ENCODE measurements at places on chromosomes 6 and 20.

DNA sequence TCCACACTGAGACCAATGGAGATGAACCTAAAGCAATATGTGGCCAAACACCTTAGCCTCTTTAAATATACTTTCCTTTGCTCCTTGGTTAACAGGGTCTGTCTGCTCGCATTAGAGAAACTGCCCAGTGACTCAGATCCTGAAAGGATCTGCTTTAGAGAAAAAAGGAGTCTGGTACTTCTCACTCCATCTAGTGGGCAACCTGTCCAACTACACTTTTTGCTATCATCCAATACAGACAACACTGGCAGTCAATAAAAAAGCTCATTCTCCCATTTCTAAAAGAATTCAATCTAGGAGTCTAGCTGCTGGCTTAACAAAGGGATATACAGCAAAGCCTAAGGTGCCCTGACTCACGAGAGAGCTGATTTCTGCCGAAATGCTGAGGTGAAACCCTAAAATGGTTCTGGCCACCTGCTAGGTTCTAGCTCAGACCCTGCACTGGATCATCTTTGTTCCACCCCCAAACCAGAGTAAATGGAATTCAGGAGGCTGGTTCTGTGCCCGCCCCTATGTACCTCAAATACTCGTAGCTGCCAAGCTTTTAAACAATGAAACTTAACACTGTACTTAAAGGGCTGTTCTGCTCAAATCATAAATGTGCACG lies 11.5 kb downstream of the GNL1 start:
- no peak for DNase-seq

GRCh38 chr6:159044899-159045727 lies at the start of gene TAGAP:
TAGAP (minus strand) TSS chr6:159044991; CDS start chr6:159044146, 845 bp downstream.
- DNase-seq: peak; percentile 91

DNA sequence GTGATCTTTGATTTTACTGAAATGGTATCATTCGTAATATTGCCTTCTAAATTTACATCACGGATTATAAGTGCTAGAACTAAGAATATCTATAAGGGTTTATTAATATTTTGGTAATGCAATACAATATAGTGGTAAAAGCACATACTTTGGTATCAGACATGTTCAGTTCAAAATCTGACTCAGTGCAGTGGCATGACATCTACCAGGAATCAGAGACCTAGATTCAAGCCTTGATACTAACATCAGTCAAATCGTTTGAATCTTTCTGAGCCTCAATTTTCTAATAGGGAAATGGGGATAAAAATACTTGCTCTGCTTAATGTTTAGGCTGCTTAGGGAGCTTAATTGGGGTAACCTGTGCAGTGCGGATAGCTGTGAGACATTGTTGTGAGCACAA lies 488.0 kb downstream of the BCKDHB start:
- no peak for DNase-seq

DNA sequence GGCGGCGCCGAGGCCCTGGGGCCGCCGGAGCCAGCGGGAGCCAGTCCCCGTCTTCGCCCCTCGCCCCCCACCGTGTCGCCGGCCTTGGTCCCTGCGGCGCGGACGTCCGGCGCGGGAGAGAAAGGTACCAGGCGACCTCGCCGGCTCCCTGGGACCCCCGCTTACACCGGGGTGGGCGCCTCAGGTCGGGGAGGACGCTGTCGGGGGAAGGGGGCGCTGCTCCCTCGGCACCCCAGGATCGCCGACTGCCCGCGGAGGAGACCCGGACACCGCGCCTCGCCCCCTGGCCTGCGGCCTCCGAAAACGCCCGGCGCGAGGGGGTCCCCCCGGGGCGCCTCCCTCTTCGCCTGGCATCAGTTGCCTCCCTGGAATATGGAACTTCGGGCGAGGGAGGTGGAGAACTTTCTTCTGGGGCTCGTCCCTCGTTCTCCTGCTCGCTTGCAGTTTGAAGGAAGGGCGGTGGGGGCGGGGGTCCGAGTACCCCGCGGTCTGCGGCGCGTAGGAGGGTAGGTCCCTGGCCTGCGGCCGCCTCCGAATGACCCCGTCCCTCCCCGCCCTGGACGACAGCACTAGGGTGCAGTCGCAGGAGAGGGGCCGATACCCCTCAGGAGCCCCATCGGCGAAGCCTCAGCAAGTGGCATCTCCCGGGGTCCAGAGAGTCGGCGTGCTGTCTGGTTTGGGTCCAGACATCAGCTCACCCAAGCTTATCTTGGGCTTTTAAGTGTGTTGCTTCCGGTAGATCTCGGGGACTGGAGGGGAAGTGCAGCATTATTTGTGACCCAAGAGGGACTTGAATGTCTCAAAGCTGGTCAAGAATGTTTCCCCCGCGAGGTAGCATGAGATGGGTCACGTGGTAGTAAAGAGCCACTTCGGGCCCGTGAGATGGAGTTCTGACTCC lies 549 bp downstream of the ANKRD6 start:
- DNase-seq: peak; percentile 38

DNA sequence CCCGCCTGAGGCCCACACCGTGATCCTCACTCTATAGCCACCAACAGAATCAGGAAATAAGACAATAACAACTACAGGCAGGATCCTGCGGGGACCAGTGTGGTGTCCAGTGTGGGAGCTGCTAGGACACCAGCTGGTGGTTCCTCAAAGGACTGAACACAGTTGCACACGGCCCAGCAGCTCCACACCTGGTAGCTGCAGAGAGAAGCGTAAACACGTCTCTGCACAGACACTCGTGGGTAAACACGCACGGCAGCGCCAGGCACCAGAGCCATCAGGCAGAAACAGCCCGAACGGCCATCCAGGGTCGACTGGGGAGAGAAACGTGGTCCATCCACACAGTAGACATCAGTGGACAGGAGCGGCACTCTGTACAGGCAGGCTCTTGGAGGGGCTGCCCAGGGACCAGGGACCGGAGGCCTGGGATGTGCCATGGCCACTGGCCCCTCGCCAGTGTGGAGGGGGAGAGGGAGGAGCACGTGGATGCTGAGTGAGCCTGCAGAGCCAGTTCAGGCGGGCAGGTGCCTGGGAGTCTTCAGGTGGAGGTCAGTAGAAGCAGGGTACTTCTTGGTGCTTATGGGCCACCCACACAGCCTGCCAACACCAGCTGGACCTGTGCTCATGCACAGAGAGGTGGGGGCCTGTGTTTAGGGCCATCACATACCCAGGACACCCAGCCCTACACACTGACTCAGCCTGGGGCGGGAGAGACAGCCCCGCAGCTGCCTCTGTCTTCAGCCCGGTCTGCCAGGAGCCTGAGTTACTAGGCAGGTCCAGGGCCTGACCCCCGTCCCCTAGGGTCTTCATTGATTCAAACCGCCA lies 7.4 kb upstream of the LAMA5 start:
- no peak for DNase-seq

GRCh38 chr6:168451805-168452517 lies 11.0 kb downstream of the SMOC2 start:
- DNase-seq: no peak

DNA sequence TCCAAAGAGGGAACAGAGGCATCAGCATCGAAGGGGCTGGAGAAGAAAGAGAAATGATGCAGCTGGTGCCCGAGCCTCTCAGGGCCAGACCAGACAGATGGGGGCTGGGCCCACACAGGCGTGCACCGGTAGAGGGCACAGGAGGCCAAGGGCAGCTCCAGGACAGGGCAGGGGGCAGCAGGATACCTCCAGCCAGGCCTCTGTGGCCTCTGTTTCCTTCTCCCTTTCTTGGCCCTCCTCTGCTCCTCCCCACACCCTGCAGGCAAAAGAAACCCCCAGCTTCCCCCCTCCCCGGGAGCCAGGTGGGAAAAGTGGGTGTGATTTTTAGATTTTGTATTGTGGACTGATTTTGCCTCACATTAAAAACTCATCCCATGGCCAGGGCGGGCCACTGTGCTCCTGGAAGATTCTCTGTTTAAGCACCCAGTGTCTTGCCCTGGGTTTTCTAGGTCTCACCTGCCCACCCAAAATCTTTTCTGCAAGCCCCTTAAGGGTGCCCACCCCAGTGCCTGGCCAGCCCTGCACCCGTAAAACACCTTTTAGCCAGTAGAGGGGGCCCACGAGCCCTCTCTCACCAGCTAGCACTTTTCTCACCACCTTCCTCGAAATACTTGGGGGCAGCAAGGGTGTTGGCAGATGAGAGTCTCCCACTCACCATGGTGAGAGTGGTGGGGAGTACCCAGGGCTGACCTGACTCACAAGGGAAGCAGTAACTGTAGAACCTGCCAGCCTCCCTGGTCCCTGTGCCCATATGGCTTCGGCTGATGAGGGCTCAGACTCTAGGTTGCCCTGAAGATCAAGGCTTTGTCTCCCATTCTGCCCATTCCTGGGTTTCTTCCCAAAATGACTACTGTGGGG lies 35.7 kb upstream of the ID1 start:
- DNase-seq: peak; percentile 75

DNA sequence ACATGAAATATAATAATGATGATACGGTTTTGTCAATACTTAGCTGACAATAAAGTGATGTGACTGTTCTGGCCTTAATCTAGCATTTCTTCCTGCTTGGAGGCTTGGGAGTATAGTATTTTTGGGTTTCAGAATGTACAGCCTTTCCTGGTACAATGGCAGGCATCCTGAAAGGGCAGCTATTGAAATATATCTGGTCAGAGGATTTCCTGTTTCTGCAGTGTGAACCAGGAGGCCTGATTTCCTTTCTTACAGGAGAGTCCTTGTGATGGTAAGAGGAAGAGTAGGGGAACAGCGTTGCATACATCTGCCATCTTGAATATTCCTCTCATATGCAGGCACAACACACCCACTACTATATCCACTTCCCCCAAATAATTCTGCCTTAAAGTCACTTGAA lies 93.7 kb downstream of the MYO6 start:
- no peak for DNase-seq

DNA sequence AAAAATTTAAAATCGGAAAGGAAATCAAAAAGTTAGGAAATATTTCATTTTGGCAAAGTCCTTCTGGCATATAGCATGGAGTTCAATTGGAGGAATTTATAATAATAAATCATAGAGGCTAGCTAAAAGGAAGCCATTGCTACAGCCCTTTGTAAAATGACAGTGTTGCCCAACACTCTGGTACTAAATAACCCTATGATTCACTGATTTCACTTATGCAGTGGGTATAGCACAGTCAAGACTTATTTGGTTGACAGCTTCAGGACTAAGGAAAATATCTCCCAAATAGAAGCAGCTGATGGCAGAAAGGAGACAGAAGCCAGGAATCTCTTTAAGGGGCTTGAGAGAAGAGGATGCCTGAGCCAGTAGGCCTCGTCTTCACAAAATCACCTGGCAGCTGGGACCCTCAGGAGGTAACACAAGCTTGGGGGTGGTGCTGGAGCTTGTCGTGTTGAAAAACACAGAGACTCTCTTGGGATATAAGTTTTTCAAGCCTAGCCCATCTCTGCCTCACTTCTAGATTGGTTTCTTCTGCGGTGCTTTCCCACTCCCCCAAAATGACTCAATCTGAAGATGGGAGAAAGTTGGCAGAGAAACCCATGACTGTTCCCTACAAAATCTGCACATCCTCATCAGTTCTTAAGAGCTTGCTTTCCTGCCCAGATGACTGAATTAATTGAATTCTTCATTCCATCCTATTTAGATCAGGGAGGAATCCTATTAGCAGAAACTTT lies 38.4 kb upstream of the EYA4 start:
- DNase-seq: no peak

DNA sequence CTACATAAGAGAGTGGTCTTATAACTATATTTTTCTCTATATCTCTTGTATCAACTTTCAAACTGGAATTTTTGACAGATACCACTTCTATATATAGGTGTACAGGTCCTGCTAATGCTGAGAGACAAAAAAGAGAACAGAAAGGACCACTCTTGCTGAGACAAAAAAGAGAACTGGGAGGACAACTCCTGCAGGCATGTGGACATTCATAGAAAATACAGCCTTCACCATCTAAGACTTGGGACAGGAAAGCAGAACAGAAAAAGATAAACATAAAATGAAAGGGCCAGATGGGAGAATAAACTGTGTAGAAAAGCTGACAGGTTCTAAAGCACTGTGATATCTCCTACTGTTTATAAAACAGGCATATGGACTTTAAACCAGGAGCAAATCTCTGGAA lies 541.0 kb upstream of the ADGRB3 start:
- DNase-seq: no peak

GRCh38 chr6:1787894-1788293 lies 178.2 kb downstream of the FOXC1 start:
- no peak for DNase-seq

GRCh38 chr6:6711031-6711785 lies 122.7 kb downstream of the LY86 start:
- no peak for DNase-seq

GRCh38 chr20:549722-550496 lies 6.3 kb upstream of the CSNK2A1 start:
- no peak for DNase-seq

GRCh38 chr20:2691663-2692035 lies 931 bp upstream of the EBF4 start:
- no peak for DNase-seq

DNA sequence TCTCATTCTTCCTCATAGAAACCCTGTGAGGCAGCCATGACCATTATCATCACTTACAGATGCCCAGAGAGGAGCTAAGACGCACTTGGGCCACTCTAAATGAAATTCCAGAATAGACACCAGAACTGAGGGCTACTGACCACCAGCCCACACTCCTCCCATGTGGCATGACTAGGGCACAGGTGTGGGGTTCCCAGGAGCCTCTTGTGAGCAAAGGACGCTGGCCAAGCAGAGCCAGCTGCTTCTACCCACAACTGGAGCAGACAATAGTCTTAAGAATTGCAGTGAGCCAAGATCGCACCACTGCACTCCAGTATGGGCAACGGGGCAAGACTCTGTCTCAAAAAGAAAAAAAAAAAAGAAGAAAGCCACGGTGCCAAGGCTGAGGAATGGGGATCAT lies 10.0 kb downstream of the AHCY start:
- DNase-seq: no peak

GRCh38 chr6:80126657-80127345 lies 20.3 kb downstream of the BCKDHB start:
- no peak for DNase-seq

- no peak for DNase-seq
These were observed 34.1 kb downstream of the CEBPB start for GRCh38 chr20:50224531-50225255.

- DNase-seq: no peak
These were observed 811.9 kb downstream of the MAFB start for GRCh38 chr20:39876976-39877635.

- DNase-seq: no peak
These were observed 416.5 kb downstream of the CDC5L start for GRCh38 chr6:44804016-44804415.

DNA sequence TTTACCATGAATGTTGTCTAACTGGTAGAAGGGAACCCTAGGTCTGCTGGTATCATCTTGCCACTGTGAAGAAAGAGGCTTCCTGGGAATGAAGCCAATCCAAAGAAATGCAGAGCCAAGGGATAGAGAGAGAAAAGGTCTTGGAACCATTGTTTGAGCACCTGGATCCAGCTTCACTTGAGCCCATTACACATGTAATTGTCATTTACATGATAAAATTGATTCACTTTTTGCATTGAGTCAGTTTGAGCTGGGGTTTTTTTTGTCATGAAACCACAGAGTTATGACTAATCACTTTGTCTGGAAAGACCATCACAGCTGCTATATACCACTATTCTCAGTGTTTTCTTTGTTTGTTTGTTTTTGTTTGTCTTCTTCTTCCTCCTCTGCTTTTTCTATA lies 112.3 kb downstream of the CBLN4 start:
- DNase-seq: no peak

- no peak for DNase-seq
These were observed 537.4 kb upstream of the BTBD3 start for GRCh38 chr20:11380283-11380682.
